SJCRH30 (cell line): ENCODE measurements at places on chromosomes 4 and X. TPM values are rescaled to one million over a fixed set of nuclear protein-coding genes. Genes with fewer than 3 reads are reported as not detected.

- DNase-seq: no peak
Observed at GRCh38 chr4:128347930-128348660, 60.5 kb upstream of the PGRMC2 start.

F8A2 gene
- total RNA-seq: not detected in 2 replicates

- no peak for DNase-seq
Observed at GRCh38 chr4:174550541-174550940, 28.3 kb upstream of the HPGD start.

CPLX1 gene
- 0.28 and 0.59 TPM in 2 replicates for total RNA-seq

DNA sequence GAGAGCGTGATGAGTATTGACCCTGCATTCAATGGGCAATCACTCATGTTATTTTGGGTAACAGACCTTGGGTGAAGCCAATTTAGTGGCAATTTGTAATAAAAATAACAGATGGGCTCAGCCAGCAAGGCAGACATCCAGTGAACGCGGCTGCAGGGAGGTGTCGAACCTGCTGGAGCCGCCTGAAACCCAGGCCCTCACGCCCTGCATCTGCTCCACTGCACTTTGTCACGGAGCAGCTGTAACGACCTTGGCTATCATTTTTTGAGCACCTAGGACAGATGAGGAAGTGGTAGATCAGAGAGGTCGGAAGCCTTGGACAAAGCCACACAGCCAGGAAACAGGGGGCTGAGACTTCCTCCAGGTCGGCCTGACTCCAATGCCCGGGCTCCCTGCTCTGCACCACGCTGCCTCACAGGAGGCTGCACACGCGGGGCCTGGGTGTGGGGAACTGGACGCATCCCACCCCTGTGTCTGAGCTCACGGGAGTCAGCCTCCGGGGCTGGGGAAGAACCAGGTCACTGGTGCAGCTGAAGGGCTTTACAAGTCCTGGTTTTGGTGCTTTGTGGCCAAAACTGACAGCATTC lies 19.4 kb downstream of the HMX1 start:
- DNase-seq: no peak

- DNase-seq: no peak
Observed at GRCh38 chr4:171779301-171779700, 33.9 kb upstream of the GALNTL6 start.

GRPR gene
- 0.16 and 0.25 TPM in 2 replicates for total RNA-seq

- no peak for DNase-seq
Observed at GRCh38 chrX:43450355-43450754, 205.7 kb upstream of the MAOA start.

GRCh38 chr4:79334783-79335182 lies 8.9 kb upstream of the NAA11 start:
- DNase-seq: no peak

CDS1 gene
- 1.5 and 1.6 TPM in 2 replicates for total RNA-seq

TMPRSS11E gene
- total RNA-seq: not detected in 2 replicates

GRCh38 chr4:122583906-122584305 lies 37.0 kb downstream of the IL21 start:
- no peak for DNase-seq

DNA sequence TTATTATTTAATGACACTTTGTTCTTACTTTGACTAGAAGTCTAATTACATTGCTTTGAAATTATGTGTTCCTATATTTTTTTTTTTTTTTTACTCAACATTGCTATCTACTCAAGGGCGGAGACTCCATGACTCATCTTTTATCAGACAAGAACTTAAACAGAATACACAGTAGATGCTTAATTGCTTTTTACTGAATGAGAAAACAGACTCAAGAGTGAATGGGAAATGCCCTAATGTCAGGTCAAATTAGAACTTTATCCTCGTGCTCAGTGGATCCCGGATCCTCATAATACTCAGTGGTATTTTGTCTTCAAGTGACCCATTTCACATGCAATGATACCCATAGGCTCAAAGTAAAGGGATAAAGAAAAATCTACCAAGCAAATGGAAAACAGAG lies 954.5 kb upstream of the IGFBP7 start:
- DNase-seq: no peak

DNA sequence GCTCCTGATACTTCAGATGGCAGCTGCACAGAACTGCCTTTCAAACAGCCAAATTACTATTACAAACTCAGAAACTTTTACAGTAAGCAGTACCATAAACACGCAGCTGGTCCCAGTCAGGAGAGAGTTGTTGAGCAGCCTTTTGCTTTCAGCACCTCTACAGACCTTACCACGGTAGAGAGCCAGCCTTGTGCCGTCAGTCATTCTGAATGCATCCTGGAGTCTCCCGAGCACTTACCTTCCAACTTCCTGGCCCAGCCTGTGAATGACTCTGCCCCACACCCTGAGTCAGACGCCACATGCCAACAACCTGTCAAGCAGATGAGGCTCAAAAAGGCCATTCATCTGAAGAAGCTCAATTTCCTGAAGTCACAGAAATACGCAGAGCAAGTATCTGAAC lies 12.4 kb downstream of the ZBTB49 start:
- DNase-seq: no peak
